Heart left ventricle (tissue), 16 donors: ENCODE measurements at places on chromosomes 4 and X.

DNA sequence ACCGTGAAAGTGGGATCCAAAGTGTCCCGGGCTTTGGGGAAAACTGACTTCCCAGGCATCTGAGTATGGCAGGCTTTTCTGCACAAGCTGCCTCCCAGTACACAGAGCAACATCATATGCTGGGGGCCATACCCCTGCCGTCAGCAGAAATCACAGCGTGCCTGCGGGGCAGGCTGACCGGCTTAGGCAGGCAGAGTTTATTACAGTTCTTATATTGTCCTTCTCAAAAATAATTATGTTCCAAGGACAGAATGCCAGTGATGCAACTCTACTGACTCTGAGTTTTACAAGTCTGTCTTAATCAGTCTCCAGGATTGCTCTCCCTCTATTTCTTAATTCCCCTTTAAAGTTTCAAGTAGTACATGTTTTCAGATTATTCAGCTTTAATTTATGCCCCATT, 37.0 kb downstream of the IL21 start:
- DNase-seq, result no peak

DNA sequence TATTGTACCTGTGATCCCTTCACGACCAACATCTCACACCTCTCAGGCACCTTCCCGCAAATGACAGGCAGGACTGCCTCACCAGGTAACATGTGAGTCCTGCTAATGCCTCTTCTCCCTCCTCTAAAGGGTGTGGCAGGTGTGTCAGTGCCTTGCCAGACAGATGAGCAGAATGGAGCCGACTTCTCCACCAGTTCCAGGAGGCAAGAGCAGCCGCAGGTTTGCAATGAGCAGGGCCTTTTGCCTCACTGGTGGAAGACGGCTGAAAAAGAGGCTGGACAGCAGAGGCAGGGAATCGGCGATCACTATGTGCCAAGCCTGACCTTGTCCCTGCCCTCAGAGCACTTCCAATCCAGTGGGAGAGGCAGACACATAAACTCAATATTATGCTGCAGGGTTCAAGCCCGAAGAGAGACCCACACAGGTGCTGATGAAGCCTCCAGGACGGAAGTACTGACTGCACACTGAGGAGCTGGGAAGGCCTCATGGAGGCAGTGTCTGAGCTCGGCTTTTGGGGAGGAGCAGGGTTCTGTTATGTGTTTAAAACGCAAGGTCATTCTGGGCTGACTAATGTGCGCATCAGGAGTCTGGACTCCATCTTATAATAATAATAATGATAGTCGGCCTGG, 57.9 kb downstream of the C4orf50 start:
- DNase-seq, result peak; percentile 8

DNA sequence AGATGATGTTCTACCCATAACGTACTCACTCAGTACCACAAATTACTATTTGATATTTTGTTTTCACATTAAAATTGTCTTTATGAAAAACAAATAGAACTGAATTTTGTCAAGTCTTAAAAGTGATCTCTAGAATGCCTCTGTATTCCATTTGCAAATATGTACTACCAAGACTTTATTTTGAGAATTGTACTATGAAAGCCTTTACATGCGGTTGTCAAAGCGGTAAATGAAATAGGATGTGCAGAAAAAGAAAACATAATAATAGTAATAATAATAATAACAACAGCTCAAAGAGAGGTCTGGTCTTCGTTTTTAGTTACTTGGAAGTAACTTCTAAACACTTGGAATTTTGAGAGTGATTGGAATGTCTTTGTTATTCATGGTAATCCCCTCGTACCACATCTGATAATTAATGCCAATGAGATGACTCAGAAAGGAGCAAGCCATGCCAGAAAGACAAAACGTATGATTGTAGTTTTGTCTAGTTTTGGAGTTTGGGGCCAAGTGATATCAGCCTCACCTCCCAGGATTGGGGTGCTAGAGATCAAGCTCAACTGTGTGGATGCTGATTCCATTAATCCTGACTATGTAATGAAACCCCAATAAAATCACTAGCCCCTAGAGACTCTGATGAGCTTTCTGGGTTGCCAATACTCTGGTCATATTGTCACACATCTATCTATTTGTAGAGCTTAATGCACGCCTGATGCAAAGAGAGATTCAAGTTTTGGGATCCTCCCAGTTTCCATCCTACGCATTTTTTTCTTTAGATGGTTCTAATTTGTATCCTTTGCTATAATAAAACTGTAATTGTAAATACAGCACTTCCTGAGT, 20.2 kb upstream of the CTSO start:
- DNase-seq, result no peak

DNA sequence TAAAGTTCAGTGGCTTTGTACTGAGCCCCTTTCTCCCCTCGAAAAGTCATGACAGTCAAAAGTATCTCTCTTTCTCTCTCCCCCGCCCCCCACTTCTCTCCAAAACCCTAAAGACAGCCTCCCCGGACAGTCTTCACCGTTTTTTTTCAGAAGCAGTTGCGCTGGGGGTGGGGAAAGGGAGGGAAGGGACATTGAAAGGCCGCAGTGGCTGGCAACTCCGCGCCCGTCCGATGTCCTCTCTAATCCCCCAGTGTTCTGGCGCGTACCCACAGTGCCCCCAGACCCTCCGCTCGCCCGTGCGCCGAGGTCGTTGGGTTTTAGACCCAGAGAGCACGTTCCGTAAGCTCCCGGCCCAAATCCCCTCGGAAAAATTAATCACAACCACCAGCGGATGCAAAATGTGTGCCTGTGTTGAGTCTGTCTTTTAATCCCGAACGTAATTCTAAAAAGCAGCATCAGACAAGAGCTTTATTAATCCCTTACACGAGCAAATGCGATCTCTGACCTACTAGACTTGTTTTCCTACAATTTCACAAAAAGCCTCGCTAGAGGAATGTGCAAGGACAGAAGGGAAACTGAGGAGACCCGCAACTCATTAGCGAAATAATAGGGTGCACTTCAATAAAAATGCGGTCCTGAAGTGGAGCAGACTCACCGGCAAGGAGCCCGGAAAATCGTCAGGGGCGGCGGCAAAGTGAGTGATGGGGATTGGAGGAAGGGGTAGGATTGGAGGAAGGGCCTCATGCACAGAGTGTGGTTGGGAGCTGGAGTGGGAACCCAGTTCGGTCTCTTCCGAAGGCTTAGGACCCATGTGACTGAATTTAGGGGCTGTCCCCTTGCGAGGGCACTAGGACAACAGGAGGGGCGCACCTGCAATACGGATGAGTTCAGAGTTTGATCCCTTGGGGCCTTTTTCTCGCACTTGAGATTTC, 12.2 kb upstream of the PRDM8 start:
- no peak for DNase-seq

DNA sequence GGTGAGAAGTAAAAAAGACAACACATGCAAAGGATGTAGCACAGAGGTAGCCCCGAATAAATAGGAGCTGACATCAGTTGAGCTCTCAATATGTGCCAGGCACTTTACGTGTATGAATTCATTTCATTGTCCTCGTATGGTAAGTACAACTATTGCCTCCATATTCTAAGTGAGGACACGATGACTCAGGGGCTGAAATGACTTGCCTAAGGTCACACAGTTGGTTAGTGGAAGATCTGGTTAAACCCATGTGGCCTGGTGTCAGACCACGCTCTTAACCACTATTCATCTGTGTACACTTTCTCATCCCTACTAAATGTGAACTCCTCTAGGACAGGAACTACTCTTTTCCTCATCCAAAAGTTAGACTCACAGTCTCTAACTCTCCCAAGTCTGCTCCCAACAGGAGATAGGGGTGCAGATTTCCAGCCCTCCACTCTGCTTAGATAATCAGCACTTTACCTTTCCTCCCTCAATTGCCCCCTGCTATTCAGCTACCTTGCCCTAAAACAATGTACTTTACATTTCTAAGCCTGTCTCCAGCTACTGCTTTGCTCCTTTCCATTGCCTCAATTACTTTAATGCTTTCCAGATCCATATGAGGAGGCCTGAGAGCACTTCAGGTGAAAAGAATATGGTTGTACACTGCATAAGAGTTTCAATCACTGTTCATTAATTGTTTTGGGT, 58.8 kb upstream of the LHFPL1 start:
- no peak for DNase-seq

GRCh38 chr4:175421506-175421905, 390.6 kb downstream of the GPM6A start:
- DNase-seq, result no peak

DNA sequence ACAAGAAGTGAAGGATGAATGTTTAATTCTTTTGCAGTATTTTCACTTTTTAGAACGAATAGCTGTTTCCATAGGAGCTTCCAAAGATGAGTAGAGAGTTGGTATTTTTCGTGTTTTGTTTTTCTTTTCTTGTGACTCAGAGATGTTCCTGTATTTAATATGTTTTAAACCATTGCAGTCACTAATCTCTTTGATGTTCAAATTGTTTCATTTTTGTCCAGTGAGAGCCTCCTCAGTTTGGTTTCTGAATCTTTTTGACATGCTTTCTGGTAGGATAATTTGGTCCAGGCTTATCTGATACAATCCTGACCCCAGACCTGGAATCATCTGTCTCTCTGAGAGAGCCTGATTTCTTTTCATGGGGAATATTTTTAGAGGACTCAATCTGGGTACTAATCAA, 41.6 kb downstream of the BEX3 start:
- DNase-seq, result no peak
